ENCODE measurements at places on chromosomes 4 and X.

- no peak for DNase-seq
These were observed 243.6 kb upstream of the DKK2 start for GRCh38 chr4:107279733-107280132.

GRCh38 chr4:25564836-25565235, 90.8 kb upstream of the SLC34A2 start:
- DNase-seq, result no peak

DNA sequence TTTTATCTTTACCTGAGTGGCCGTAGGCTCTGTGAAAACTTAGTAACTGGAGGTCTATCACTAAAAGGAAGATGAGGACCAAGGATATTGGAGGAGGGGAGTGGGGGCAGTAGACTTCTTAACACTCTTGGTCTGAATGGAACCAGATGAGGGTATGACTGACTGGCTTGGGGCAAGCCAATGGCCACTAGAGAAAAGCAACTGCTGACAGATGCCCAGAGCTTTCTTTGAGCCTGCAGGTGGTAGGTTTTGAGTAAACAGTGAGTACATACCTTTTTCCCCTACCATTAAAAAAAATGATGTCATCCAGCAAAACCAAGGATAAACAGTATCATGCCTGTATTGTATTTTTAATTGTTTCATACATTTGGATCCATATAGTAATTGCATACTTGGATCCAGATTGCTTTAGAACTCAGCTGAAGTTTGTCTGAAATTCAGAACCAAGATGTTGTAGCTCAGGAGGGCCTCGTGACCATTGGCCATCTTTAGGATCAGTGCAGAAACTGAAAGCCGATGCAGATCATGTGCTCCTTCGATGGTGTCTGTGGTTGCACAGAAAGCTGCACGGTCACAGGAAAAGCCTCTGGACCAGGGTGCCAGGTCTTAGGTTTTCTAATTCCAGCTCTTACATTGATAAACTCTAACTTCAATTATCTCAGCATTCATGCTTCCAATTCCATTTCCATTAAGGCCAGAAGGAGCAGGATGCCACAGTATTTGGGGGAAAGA, 131.0 kb downstream of the PDGFRA start:
- DNase-seq, result no peak

DNA sequence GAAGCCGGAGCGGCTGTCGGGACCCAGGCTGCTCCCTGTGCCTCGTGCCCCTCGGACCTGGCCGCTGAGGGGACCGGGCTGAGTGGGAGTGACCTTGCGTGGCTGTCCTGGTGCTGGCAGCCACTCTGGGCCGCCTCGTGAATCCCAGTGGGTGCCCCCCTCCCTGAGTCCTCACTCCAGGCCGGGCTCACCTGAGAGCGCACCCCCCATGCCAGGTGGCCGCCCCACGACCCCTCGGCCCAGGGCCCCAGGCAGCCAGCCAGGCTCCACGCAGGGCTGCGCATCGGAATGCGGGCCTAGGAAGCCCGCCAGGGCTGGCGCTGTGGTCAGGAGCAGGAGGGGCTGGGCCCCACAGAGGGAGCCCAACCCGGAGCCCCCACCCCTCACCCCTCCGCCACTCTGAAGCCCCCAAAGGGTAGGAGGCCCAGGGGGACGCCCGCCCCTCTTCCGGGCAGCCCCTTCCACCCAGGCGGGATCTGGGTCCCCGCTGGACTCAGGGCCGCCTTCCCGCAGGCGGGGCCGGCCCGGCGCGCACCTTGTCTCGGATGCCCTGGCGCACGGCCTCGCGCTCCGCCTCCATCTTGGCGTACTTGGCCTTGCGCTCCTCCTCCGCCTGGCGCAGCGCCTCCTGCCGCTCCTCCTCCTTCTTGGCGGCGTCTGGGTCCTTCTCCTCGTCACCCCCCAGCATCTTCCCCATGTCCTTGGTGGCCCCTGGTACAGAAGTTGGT, 33.9 kb downstream of the CPLX1 start:
- peak; percentile 74 for DNase-seq

DNA sequence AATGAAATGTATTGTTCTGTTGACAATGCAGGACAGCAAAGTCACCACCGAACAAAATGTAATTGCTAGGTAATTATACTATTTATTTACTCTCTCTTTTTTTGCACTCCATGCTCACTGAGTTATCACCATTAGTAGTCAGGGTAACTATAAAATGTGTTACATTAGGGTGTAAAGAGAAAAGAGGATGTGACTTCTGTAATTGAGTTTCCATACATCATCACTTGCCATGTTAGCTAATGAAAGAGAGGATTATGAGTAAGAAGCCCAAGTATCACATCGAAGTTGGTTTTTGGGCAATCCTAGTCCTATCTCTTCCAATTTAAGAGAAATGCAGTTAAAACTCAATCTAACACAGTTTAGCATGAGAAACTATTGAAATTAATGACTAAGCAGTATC, 7.6 kb downstream of the ZXDA start:
- DNase-seq, result no peak

DNA sequence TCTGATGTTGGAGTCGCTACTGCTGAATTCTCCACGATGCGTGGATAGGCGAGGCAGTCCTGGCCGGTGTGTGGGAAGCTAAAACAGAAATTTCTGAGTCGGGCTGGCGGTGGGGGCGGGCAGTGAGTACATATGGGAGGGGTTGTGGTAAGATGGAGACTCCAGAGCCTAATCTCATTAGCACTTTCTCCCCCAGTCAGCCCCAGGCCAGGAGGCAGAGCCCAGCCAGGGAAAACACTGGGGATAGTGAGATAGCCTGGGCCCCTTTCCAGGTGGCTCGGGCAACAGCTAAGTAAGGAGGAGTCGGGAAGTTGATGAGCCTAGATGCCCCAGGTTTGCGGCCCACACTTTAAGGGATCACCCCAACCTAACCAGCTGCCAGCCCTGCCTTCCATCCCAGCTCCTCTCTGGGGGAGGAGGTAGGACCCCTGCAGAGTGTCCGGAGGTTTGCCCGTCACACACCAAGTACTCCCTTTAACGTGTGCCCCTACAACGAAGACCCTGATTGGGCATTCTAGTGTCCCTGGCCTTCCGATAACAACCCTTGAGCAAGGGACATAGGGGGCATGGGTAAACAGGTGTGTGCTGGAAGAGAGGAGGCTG, 2.4 kb upstream of the LOC101059915 start:
- DNase-seq, result no peak

GRCh38 chr4:114062499-114062898, 83.1 kb upstream of the ARSJ start:
- DNase-seq, result no peak

DNA sequence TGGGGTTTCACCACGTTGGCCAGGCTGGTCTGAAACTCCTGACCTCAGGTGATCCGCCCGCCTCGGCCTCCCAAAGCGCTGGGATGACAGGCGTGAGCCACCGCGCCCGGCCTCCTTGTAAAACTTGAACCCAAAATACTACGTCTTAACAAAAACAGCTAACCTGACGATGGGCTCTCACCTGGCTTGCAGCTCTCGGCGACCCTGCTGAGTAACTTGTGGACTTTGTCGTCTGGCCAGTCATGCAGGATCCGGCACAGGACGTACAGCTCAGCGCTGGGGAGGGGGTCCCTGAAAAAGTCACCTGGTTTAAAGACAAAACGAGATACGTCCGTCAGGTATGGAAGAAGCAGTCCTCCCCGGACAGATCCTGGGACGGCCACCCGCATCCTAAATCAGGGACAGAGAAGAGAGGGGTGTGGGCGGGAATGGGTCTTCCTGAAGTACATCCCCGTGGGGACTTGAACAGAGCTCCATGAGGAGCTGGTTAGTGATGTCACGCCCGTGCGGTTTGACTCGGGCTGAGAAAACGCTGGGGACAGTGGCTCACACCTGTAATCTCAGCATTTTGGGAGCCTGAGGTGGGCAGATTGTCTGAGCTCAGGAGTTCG, 20.7 kb upstream of the SLC25A6 start:
- DNase-seq, result no peak

DNA sequence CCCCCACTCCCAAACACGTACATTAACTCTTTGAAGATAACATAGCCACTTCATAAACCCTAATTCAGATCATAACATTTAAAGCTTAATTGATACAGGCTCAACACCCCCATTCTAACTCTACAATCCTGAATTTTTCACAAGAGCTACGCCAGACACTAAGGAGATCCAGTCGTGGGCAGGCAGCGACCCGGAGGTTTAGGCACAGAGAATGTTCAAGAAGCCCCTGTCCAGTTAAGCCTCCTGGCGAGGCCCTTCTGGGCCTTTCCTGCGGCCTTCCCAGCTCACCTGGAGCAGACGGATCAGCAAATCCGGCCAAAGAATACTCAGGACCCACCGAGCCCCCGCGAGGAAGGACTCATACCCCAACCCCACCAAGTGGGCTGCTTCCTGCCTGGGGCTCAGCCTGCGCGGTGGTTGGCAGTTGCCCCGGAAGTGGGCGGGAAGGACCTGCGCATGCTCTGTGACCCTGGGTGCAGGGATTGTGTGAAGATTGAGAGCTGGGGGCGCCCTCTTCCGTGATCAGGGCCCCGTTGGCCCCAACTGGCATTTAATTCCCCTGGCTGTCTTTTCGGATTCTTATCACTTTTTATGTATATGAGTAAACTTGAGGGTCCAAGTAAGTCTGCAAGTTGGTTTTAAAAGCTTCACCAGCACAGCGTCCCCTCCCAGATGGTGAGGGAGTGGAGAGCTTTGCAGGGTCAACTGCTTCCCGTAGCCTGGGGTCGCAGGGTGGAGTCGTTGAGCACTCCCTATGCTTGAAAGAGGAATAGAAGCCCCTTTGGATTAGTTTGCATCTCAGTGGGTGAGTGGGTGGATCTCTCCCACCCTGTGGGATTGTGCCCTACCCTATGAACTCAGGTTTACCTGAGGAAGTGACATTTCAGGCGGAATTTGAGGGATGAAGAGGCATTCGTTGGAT, at the start of gene TRIM61:
Gene TRIM61, minus strand, starts transcription at position 415 of the 922 bp plus-strand sequence. CDS start 7,655 bp downstream, outside the sequence.
- peak; percentile 74 for DNase-seq

DNA sequence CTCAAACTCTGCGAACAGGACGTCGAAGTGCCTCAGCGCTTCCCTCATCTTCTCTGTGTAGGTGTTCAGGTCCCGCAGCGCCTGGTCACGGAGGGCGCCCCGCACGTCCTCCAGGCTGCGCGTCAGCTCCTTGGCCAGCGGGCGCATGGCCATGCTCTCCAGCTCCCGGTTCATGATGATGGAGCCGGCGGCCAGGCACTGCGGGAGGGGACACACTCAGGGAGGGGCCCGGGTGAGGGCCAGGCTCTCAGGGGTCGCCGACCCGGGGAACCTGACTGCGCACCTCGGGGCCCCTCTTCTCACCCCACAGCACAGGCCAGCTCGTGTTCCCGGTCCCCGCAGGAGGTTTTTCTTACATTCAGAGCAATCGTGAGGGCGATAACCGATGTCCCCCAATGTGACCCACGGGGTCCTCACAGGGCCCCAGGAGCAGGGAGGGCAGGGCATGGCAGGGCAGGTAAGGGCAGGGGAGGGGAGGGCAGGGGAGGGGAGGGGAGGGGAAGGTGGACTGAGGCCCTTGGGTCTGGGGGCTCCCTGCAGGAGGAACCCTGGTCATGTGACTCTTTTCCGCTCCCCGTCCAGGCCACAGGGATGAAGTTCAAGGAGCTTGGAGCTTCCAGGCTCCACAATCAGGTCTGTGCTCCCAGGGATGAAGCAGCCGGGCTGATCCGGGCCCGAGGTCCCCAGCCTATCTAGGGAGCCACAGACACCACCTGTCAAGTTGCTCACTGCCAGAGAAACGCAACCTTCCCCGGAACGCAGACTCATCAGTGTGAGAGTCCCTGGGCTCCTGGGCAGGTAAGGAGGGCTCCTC, 77.8 kb upstream of the MXD4 start:
- DNase-seq, result no peak

DNA sequence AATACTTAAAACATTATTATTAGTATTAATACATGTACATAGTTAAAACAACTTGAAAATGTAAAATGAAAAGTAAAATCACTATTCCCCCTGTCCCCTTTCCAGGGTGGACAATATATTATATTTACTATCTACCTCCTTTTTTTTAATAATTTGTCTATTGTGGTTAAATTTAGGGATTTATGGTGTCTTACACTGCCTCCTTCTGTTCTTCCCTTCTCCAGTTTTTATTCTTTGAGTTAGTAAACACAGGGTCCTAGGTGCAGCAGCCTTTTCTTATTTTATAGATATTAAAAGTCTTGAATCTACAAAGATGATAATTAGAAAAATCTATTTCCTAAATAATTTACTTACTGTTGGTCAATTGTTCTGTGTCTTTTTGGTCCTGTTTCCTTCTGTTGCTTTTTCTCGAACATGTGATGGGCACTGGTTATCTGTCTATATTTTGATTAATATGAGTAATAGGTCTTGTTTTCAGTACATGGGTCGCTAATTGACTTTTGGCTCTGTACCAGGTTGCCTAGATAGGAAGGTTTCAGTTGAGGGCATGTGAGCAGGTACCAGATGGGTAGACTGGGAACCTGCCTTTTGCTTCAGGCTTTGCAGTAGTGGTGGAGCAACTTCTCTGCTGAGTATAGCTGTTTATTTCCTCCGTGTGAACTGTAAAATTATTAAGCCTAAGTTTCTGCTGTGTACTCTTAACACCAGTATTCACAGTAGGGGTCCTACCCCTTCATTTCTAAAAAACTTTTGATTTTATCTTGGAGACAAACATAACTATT, 1.1 kb downstream of the NUDT9 start:
- no peak for DNase-seq

GRCh38 chr4:28317221-28317620, 1456.6 kb downstream of the STIM2 start:
- DNase-seq, result no peak

- DNase-seq, result no peak
These were observed 554.4 kb downstream of the TRAM1L1 start for GRCh38 chr4:116531026-116531425.

GRCh38 chr4:145785391-145786008, 105.6 kb downstream of the C4orf51 start:
- no peak for DNase-seq

Measured in thyroid gland (tissue), 4 donors.